ENCODE measurements at places on chromosomes 12 and 14. TPM values are rescaled to one million over a fixed set of nuclear protein-coding genes. Genes with fewer than 3 reads are reported as not detected.

Gene AICDA
- total RNA-seq = 0.17 TPM

Gene ASCL1
- not detected for total RNA-seq

Gene SLC6A15
- total RNA-seq = not detected

Gene AREL1
- total RNA-seq = 65.9 TPM

Gene GLI1
- total RNA-seq = 0.51 TPM

Gene GALNT6
- total RNA-seq = 14.9 TPM

Gene DAO
- total RNA-seq = not detected
